ENCODE measurements at places on chromosomes 5 and 9.
A peak's percentile ranks its signal among the peaks of the same experiment; 100 is the strongest.

DNA sequence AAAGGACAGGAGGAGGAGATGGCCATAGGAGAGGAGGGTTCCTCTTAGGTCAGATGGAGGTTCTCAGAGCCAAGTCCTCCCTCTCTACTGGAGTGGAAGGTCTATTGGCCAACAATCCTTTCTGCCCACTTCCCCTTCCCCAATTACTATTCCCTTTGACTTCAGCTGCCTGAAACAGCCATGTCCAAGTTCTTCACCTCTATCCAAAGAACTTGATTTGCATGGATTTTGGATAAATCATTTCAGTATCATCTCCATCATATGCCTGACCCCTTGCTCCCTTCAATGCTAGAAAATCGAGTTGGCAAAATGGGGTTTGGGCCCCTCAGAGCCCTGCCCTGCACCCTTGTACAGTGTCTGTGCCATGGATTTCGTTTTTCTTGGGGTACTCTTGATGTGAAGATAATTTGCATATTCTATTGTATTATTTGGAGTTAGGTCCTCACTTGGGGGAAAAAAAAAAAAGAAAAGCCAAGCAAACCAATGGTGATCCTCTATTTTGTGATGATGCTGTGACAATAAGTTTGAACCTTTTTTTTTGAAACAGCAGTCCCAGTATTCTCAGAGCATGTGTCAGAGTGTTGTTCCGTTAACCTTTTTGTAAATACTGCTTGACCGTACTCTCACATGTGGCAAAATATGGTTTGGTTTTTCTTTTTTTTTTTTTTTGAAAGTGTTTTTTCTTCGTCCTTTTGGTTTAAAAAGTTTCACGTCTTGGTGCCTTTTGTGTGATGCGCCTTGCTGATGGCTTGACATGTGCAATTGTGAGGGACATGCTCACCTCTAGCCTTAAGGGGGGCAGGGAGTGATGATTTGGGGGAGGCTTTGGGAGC, 3.1 kb downstream of the EGR1 start:
- peak; percentile 46 for DNase-seq

- DNase-seq = no peak
Observed at GRCh38 chr9:2697492-2697891, 19.8 kb upstream of the KCNV2 start.

DNA sequence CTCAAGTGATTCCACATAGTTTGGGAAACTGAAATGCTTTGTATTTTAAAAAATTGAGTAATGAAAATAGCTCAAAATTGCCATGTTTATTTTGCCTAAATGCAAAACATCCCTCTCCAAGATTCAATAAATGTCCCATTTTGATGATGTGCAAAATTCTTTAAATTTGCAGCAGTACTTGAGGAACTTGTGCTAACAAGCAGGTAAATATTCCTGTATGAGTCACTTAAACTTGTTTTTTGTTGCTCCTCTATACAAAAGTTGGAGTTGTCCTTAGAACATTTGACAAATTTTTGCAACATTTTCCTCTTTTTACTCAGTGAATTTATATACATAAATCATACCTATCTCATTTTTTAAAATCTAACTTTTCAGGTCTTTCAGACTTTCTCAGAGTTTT, 280.2 kb downstream of the CDH12 start:
- no peak for DNase-seq

GRCh38 chr5:152864447-152864846, 459.4 kb upstream of the NMUR2 start:
- no peak for DNase-seq

- DNase-seq = no peak
Observed at GRCh38 chr5:16074358-16074757, 105.2 kb downstream of the MARCHF11 start.

DNA sequence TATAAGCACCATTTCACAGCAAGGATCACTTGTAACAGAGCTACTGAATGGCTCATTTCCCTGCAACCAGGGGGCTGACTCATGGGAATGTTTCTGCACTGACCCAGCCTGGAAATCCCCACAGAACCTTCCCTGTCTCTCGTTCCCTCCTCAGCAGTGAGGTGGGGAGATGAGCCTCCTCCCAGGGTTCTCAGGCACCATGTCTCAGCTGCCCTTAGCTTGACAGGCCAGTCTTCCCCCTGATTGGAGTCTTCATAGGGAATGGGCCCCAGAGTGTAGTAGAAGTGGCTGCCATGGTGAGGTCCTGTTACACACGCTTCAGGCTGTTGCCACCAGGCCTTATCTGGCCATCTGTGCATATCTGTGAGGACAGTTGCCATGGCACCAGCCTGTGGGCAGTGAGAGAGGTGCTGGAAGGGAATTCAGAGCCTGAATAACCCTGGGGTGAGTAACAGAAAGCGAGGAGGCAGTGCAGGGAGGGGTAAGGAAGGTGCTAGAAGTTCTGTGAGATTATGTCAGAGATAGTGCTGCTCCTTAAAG, 324.4 kb downstream of the ENC1 start:
- DNase-seq = no peak

GRCh38 chr5:80763211-80763610, 108.4 kb upstream of the DHFR start:
- no peak for DNase-seq

GRCh38 chr5:170557314-170557713, 53.5 kb downstream of the KCNIP1 start:
- no peak for DNase-seq

- DNase-seq = no peak
Observed at GRCh38 chr5:33975852-33976251, 8.6 kb downstream of the SLC45A2 start.

- no peak for DNase-seq
Observed at GRCh38 chr5:160092514-160092913, 26.7 kb downstream of the PWWP2A start.

DNA sequence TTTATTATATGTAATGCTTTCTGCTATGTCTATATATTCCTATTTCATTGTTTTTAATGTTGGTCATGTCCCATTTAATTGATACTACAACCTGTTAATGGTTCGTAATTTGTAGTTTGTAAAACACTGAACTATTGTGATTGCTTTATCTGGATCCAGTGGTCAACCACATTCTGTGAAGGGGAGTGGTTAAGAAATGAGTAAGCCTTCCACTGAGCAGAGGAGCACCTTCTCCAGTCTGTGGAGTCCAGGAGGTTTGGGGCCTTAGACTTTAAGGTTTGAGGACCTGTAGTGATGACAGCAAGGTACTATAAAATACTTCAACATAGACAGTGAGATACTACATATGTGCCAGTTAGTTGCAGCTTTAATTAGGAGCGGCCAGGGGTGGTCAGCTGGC, 67.7 kb upstream of the RAD23B start:
- DNase-seq = no peak

DNA sequence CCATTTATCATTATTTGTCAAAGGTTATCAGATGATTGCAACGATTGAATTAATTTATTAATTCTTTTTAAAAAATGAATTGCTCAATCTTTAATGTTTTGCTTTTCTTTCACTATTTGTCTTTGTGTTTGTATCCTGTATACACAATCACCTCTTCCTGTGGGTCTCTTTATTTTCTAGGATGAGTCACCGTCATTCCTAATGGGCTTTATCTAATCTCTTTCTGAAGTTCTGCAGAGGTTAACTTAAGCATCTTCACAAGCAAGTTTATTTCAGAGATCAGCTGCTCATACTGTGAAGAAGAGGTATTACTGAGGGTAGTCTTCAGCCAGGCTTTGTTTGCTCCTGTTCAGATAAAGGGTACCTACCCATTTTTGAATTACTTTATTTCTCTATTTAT, 323.9 kb downstream of the NNT start:
- DNase-seq = no peak

GRCh38 chr9:131238402-131239021, 37.8 kb downstream of the FAM78A start:
- no peak for DNase-seq

Measured in stimulated activated CD8-positive, alpha-beta memory T cell treated with anti-CD3 and anti-CD28 coated beads, Interleukin-4, amount 100 ng/mL, for 1 hour (primary cell).